Nucleus accumbens (tissue), 56 donors: ENCODE measurements at places on chromosomes 7 and 10.

DNA sequence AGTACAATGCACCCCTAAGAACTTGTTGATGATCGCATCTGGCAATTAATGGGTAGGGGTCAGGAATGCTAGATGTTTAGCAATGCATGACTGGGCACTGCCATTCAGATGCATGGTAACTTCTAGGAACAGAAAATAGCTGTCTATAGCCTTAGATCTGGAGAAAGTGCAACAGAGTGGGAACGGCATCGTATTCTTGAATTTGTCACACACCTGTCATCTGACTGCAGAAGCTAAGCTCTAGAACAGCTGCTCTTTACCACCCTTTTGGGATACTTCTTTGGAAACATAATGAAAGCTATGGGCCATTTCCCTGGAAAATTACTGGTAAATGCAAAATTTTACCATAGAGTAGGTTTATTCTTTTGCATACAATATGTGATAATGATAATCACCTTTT is 118.1 kb downstream of the SLC25A13 start:
- DNase-seq, result no peak

DNA sequence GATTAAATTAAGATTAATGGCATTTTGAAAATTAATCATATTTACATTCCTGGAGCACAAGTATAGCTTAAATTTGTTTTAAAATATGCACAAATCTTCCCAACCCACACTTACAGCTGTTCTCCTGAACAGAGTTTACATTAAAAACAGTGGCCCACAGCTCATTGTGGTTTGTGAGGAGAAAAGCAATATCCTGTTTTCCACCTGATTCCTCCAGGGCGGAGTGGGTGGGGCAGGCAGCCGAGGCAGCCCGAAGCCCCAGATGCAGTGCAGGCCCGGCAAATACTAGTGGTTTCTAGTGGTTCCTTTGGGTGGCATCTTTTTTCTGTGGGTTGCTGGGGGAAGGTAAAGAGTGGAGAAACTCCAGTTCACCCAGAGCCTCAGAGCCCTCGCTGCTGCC is 280.8 kb downstream of the ARHGAP12 start:
- DNase-seq, result no peak

DNA sequence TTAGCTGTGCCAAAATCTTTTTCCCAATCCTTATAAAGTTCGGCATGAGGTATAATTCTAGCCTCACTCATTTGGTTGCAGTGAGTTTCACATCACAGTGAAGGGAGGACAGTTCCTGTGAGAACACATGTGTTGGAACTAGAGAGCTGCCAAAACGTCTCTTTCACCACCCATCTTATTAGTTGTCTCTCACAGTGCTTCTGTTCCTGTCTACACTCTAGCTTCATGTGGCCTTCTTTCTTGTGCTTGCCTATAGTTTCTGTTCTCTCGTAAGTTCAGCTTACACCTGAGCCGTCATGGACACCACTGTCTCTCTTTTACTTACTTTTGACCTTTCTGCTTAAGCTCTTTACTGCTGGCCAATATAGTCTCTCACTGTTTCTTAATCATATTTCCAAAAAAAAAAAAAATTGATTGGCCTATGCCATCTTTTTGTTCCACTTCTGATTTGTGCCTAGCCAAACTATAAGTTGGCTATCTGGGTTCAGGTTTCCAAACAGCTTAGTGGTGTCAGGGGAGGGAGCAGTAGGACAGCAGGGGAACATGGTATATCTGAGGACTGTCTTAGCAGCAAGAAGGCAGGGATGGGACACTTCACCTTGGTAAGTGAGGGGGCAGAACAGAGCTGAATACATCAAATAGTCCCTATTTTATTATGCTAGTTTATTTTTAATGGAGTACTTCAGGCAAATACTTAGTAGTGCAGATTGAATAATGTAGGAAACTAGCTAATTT is 38.0 kb downstream of the ZNRF2 start:
- no peak for DNase-seq

GRCh38 chr7:99560834-99561736 is 2.6 kb downstream of the ZNF655 start:
- DNase-seq, result no peak
